Gastroesophageal sphincter (tissue), 4 donors: ENCODE measurements at places on chromosomes 2 and 18. TPM values are rescaled to one million over a fixed set of nuclear protein-coding genes. Genes with fewer than 3 reads are reported as not detected.

DOK6 gene
- total RNA-seq: 3.4 TPM

REG3A gene
- total RNA-seq: not detected

HOXD3 gene
- total RNA-seq: 2.3 TPM

KCNK3 gene
- 7.0 TPM for total RNA-seq

SULT1C2 gene
- total RNA-seq: 1.1 TPM

CNRIP1 gene
- total RNA-seq: 48.1 TPM

SOX11 gene
- 0.87 TPM for total RNA-seq

MRO gene
- not detected for total RNA-seq

HES6 gene
- total RNA-seq: 3.8 TPM

LIMS3 gene
- 3.7 TPM for total RNA-seq

TRIM43 gene
- not detected for total RNA-seq

MERTK gene
- total RNA-seq: 21.7 TPM

AGAP1 gene
- 35.9 TPM for total RNA-seq

IL18RAP gene
- total RNA-seq: 0.89 TPM

FKBP7 gene
- 17.4 TPM for total RNA-seq
